Left ventricle myocardium superior (tissue), 1 donor: ENCODE measurements at places on chromosomes 7 and 10. TPM values are rescaled to one million over a fixed set of nuclear protein-coding genes. Genes with fewer than 3 reads are reported as not detected.
A peak's percentile ranks its signal among the peaks of the same experiment; 100 is the strongest.

DNA sequence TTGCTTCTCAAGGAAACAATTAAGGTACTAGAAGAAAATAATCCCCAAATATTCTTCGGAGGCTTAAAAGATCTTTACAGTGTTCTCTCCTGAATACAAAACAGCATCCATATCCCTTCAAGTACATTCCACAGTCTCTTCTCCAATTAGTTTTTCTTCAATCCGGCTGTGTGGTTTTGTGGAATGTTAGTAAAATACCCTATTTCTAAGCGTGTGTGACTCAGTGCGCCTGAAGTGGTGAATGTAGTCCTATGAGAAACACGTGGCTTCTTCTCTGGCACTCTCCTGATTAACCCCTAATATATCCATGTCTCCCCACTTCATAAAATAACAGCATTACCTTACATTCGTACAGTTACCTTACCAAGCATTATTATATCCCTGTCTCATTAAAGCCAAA lies 570.2 kb downstream of the ARL4A start:
- DNase-seq: no peak

DNA sequence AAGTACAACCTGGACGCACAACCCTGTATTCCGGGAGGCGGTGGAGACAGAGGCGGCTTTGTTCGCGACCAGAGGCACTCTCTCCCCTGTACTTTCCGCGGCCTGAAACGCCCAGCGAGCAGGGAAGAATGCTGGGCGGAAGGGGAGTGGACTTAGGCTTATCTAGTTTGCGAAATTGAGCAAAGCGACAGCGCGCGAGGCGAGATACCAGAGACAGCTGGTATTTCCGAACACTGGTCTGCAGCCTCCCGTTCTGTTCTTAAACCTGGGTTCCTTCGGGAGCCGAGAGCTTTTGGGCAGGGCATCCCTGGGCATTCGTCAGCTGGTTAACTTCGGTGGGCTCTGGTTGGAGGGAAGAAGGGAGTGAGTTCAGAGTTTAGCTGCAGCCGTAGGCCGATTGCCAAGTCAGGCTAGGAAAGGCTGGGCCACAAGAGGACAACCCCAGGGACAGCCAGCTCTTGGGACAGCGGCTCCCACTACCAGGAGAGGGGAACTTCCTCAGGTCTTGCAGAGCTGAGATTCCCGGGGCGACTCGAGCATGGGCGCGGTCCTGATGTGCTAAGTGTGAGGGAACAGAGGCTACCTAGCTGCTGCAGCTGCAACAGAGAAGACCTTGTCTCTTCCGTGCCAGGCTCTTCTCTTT lies 3.9 kb downstream of the HMX3 start:
- DNase-seq: no peak

DNA sequence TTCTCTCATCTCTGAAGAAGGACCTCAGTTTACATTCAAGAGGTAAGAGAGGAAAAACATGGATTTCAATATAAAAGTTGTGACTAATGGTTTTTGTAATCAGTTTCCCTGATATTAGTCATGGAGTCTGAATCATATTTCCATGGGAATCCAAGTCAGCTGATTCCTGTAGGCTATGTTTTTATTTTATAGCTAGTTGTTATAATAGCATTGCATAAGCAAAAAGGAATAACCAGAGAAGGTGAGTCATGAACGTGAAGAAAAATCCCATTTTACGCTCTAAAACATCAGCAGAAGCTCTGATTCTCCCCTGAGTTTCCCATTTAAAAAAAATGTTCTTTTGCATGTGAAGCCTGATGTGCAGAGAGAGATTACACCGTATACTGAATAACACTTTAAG lies 299.3 kb downstream of the SFMBT2 start:
- no peak for DNase-seq

DNA sequence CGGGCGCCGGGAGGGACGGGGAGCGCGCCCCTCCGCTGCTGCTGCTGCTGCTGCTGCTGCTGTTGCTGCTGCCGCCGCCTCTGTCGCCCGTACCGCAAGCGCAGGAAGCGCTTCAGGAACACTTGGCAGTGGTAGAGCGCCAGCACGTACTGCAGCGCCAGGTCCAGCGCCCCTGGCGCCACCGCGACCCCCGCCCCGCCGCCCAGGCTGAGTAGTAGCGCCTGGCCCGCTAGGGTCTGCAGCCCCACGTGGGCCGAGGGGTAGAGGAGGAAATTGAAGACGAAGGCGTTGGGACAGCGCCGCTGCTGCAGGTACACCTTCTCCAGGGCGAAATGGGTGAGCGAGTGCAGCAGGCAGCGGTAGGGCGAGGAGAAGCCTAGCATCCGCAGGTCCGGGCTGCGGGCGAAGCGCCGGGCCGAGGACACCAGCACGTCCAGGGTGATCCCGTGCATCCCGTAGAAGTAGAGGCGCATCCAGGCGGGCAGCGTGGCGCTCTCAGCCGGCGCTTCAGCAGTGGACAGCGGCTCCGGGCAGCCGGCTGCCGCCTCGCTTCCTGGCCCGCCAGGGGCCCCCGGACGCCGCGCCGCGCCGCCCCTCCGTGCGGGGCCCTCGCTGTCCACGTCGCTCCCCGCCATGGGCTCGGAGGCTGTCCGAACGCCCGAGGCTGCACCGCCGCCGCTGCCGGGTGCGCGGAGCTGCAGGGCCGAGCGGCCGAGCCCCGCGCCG lies at the start of gene TMEM229A:
Gene TMEM229A, minus strand, starts transcription at position 699 of the 726 bp plus-strand sequence. Its CDS starts 64 bp downstream, at position 635.
- DNase-seq: peak; percentile 48

Gene GNGT1
- not detected for total RNA-seq

GRCh38 chr10:86712317-86712707 lies 44.0 kb downstream of the LDB3 start:
- no peak for DNase-seq

GRCh38 chr7:39249635-39250152 lies 272.0 kb downstream of the POU6F2 start:
- DNase-seq: no peak

DNA sequence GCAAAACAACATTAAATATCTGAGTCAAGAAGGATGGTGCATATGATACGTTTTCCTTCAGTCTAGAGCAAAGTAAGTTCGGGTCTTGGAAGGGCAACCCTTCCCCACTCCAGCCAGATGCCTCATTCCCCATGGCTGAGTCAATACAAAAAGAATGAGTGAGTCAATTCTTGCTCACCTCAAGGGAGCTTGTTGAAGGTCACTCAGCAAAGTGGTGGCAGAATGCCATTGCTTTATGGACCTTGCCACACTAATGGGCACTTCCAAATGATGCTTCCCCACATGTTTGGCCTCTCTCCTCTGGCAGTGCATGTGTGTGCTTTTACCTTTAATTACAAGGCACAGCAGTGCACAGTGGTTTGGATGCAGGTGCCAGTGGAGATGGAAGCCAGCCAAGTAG lies 296.5 kb downstream of the SORCS3 start:
- DNase-seq: no peak

GRCh38 chr10:48729222-48729621 lies 44.5 kb downstream of the WDFY4 start:
- no peak for DNase-seq

- peak; percentile 53 for DNase-seq
Measured at GRCh38 chr10:78576276-78576675, 492.5 kb upstream of the ZMIZ1 start.
